Hippocampal formation (tissue), 2 donors: ENCODE measurements at places on chromosomes 12 and 14.

DNA sequence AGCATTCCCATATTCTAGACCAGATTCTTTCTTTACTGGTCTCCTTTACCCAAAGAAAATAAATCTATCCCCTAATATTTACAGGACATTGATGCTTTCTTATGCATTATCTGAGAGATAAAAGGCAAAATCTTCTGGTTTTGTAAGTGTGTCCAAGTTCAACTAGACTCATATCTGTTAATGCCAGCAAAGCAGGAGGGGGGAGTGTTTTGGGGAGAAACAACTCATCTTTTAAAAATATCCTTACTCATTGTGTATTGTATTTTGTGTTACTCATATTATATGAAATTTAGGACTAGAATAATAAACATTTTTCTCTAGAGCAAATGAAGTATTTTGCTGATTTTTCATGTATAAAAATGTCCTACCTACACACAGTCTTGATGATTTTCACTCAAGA is 54.8 kb downstream of the SAMD4A start:
- DNase-seq: no peak

DNA sequence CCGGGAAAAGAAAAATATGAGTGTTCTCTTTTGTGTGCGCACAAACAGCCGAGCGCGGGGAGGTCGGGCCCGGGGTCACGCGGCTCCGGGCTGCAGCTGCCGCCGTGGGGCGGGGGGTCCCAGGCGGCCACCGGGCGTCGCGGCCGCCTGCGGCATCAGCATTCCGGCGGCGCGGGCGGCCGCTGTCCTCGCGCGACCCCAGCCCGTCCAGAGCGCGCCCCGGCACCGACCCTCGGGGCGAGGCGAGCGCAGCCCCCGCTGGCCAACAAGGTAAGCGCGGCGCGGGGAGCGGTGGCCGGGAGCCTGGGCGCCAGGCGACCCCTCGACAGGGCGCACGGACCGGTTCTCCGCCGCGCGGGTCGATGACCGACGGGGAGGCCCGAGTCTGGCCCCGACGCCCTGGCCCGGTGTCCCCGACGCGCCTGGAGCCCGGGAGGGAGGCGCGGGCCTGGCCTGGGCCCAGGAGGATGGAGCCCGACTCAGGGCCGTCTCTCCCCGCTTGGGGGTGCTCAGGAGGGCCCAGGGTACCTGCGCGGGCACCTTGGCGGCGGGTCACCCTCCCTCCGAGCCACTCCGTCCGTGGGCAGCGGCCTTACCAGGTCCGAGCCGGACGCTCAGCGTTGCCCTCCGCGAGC is 103.9 kb upstream of the DIO3 start:
- DNase-seq: no peak

DNA sequence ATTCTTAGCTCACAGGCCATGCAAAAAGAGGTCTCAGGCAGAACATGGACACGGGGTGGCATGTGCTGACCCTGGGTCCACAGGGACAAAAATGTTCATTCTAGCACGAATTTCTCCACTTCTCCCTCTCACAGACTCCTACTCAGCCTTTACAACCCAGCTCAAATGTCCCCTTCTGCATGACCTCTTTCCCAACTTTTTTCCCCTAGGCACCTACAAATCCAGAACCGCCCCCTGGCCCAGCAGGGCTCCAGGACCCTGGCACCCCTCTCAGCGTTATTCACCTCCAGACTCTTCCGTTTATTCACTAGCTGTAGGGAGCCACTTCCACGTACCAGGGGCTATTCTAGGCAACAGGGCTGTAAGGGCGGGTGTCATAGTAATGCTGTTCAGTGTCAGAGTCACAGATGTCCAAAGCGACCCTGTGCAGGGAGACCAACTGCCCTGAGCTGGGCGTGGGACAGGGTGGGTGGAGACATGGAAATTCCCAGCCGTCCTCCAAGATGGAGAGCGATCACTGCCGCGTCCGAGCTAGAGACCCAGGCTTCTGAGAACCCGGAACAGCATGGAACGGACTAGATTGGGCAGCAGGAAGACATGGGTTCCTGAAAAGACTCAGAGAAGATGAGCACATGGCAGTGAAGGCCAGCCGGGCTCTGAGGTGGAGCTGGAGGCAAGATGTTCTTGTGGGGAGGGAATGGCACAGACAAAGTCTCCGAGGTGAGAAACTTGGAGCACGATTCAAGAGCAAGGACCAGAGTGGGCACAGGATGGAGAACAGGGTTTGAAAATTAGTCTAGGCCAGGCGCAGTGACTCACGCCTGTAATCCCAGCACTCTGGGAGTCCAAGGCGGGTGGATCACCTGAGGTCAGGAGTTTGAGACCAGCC is 274.9 kb upstream of the RTL1 start:
- DNase-seq: no peak

DNA sequence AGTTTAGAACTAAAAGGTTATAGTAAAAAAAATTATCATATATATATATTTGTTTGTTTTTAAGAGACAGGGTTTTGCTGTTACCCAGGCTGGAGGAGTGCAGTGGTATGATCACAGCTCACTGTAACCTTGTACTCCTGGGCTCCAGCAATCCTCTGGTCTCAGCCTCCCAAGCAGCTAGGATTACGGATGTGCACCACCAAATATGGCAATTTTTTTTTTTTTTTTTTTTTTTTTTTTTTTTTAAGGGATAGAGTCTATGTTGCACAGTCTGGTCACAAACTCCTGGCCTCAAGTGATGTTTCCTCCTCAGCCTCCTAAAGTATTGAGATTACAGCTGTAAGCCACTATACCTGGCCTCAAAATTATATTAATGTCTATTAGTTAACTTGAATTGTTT is 48.7 kb downstream of the PAPLN start:
- no peak for DNase-seq

DNA sequence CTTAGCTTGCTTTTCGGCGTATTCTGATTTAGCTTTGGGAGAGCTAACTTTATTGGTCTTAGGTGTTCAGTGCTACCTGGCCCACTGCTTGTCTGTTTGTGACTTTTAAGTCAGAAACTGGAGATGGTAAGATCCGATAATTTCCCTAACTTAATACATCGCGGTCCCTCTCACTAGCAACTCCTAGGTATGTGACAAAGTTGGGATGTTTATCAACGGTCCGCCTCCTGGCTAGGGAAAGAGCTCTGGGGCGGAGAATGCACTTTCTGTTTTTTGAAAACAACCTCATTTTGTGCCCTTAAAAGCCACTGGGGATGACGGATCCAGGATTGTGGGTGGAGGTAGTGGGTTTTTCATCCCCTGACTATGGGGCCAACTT is 1.2 kb downstream of the CDKN1B start:
- no peak for DNase-seq

DNA sequence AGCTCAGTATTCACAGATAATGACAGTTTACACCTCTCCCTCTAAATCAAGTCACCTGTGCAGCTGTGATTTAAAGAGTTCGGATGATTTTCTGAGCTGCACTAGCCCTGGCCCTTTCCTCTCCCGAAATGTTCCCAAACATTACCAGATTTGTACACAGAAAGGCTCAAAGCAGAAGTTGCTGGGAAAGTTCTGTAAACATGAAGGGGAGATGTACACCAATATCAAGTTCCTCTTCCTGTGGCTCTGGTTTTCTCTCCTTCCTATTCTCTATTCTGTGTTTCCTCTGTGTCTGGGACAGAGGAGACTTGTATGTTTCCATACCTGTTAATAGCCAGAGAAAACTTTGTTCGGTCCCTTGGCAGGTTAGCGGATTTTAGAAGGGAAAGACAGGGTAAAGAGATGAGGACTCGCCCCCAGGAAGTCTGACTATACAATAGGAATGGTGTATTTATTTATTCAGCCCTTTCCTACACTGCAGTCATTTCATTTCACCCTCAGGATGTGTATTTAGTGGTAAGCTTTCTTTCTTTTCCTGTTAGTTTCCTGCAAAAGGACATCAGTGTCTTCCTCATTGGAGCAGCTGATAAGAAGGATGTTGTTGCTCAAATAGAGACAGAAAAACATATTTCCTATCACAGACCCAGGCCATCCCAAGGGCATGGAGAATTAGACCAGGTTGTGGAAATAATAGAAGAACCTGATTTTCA is 7.6 kb upstream of the NUMB start:
- no peak for DNase-seq

GRCh38 chr12:94049718-94050117 is 98.7 kb upstream of the PLXNC1 start:
- no peak for DNase-seq

DNA sequence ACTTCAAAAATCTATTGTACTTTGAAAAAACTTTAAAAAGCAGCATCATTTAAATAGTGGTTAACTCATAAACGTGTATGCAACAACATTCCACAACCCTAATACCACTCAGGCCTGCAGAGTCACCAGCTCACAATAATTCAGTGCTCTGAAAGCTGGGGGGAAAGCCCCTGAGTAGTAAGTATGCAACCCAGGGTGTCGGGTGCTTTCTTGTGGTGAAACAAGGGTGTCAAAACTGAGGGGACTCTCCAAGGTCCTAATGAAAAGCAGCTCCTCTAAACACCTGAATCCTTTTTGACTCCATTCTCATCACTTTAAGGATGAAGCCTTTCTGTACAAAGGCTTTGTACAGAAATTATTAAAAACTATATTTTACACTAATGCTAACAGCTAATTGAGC is 33.7 kb downstream of the FGFR1OP2 start:
- no peak for DNase-seq

DNA sequence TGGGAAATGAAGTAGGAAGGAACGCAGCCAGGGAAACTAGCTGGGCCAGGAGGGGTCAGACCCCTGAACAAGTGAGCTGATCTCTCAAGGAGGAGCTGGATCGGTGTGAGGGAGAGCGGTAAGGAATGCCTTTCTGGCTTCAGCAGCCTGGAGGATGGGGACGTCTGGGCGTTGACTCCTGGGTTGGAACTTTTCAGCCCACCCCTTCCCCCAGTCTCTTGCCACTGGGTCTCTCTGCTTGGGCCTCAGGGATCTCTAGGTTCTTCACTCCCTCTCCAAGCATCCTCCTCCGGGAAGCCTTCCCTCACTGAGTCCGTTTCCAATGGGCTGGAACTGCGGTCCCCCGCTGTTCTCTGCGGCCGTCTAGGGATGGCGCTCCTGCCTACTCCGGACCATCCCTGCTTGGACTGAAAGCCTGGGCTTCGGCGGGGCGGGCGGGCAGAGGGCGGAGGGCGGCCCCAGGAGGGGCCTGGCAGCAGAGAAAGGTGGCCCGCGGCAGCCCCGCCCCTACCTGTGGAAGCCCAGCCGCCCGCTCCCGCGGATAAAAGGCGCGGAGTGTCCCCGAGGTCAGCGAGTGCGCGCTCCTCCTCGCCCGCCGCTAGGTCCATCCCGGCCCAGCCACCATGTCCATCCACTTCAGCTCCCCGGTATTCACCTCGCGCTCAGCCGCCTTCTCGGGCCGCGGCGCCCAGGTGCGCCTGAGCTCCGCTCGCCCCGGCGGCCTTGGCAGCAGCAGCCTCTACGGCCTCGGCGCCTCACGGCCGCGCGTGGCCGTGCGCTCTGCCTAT is at the start of gene KRT7:
Gene KRT7 (plus strand): TSS at position 570 of the 788 bp plus-strand sequence. CDS start 54 bp downstream, at position 624.
- DNase-seq: no peak

- peak; percentile 65 for DNase-seq
Observed at GRCh38 chr12:12612358-12612757, 682 bp downstream of the CREBL2 start.

GRCh38 chr14:22861651-22862050 is 9.9 kb upstream of the LRP10 start:
- no peak for DNase-seq

DNA sequence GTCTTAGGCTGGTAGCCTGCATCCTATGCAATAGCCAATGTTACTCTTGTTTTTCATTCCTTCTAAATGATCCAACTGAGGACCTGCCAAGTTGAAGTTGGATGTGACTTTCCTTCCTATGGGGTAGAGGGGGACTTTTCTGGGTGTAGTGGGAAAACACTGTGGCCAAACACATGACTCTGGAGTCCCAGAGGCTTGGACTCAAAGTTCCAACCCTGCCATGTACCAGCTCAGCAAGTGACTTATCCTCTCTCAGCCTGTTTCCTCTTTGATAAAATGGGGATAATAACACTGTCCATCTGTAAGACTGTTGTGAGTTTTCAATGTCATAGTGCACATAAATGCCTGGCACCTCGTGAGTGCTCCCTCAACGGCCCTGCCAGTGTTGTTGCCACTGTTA is 97.0 kb downstream of the ZFP36L1 start:
- DNase-seq: no peak

DNA sequence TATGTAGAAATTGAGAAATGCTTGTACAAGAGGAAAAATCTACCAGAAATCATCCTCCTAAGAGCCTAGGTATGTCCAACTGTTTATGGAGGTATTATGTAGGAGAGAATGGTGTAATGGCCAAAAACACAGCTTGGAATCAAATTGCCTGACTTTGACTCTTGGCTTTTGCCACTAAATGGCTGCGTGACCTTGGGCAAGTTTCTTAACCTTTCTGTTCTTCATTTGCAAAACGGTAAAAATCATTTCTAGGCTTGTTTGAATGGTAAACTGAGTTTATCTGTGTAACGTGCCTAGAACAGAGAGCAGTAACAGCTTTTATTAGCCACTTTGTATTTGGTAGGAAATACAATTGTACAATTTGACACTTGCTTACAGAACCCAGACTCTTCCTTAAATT is 4.9 kb upstream of the GRIP1 start:
- DNase-seq: no peak

GRCh38 chr12:2489275-2489674 is 305.5 kb upstream of the FKBP4 start:
- no peak for DNase-seq

GRCh38 chr12:46388427-46389021 is 16.0 kb upstream of the SLC38A2 start:
- no peak for DNase-seq

GRCh38 chr12:124289634-124290600 is 5.0 kb upstream of the RFLNA start:
- DNase-seq: no peak

GRCh38 chr12:3071107-3071506 is 6.1 kb upstream of the TSPAN9 start:
- DNase-seq: no peak
